Epithelial cell of alveolus of lung (primary cell): ENCODE measurements at places on chromosomes 1 and 21. TPM values are rescaled to one million over a fixed set of nuclear protein-coding genes. Genes with fewer than 3 reads are reported as not detected.

MASP2 gene
- not detected in 2 replicates for total RNA-seq

OR2T11 gene
- not detected in 2 replicates for total RNA-seq

SDC3 gene
- 35.6 and 52.2 TPM in 2 replicates for total RNA-seq

GCSAML gene
- not detected in 2 replicates for total RNA-seq

KLF17 gene
- not detected in 2 replicates for total RNA-seq

FCRLB gene
- 1.0 and 1.2 TPM in 2 replicates for total RNA-seq

IGSF5 gene
- total RNA-seq, result not detected in 2 replicates
